ENCODE measurements at places on chromosomes 1 and 21.
A peak's percentile ranks its signal among the peaks of the same experiment; 100 is the strongest.

GRCh38 chr1:99758073-99758511 is 8.3 kb downstream of the FRRS1 start:
- no peaks in the 10 kb centered on the region for H3K27me3 ChIP-seq
- no peak for DNase-seq
- H3K4me3 ChIP-seq: no peak overlapping the region
- H3K36me3 ChIP-seq: no peaks in the 10 kb centered on the region
- no peak overlapping the region for H3K27ac ChIP-seq

GRCh38 chr1:201535046-201535918 is 3.6 kb upstream of the NAV1 start:
- no peak overlapping the region for H3K4me3 ChIP-seq
- H3K4me1 ChIP-seq: peaks cover 84% of the 10 kb centered on the region
- no peaks in the 10 kb centered on the region for H3K27me3 ChIP-seq

- H3K4me3 ChIP-seq: no peak overlapping the region
- H3K27ac ChIP-seq: no peak overlapping the region
- H3K27me3 ChIP-seq: no peaks in the 10 kb centered on the region
- peaks cover 12% of the 10 kb centered on the region for H3K4me1 ChIP-seq
- DNase-seq: no peak
These were observed 23.6 kb upstream of the DNM3 start for GRCh38 chr1:171817511-171818265.

GRCh38 chr1:174742805-174743653 is 256.7 kb upstream of the CACYBP start:
- DNase-seq: no peak
- H3K4me3 ChIP-seq: no peak overlapping the region
- no peaks in the 10 kb centered on the region for H3K27me3 ChIP-seq
- H3K27ac ChIP-seq: no peak overlapping the region
- H3K36me3 ChIP-seq: no peaks in the 10 kb centered on the region

GRCh38 chr1:67345556-67345955 is 37.9 kb downstream of the IL12RB2 start:
- H3K4me3 ChIP-seq: no peak overlapping the region
- no peaks in the 10 kb centered on the region for H3K36me3 ChIP-seq
- no peak for DNase-seq

DNA sequence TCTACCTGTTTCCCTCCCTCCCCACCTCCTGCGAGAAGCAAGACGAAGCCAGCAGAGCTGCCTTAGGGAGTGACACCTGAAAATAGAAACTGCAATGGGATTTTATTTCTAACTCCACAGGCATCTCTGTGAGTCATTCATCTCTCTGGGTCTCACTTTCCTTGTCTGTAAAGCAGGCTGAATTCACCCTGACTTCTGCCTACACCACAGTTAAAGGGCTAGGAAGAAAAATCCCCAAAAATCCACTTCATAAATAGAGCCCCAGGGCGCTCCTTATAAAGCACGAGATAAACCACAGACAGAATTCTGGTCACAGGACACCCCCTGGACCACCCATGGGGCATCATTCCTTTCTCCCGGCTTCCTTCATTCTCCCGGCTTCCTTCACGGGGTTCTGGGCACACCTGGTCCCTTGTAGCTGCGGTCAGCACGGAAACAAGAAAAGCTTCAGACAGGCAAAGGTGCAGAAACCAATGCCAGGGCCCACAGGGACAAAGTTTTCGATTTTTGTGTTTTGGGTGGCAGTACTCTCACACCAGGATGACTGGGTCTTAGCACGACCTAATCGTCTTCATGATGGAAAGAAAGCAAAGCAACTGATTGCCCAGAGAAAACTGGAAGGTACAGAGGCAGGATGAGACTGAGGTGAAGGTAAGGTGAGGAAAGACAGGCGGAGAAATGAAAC is 2.8 kb upstream of the H6PD start:
- peak overlapping the region; percentile 4 for H3K27ac ChIP-seq
- no peaks in the 10 kb centered on the region for H3K27me3 ChIP-seq
- no peak for DNase-seq

DNA sequence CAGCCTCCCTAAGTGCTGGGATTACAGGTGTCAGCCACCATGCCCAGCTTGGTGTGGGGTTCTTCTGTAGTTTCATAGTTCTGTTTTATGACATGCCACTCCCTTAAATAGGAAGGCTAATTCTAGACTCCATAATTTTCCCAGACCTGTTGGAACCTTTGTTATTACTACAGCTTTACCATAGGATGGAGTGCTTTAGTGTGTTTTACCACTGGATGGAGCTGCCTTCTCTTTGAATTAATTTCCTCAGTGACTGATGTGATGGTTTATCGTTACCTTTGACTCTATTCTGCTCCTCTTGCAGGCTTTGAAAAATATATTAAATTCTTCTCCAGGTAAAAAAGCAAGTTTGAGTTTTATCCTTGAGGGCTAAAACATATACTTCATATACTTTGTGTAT is 84.6 kb upstream of the NEK7 start:
- no peak overlapping the region for H3K27ac ChIP-seq
- H3K36me3 ChIP-seq: no peaks in the 10 kb centered on the region
- H3K27me3 ChIP-seq: no peaks in the 10 kb centered on the region
- H3K4me1 ChIP-seq: no peaks in the 10 kb centered on the region
- DNase-seq: no peak

DNA sequence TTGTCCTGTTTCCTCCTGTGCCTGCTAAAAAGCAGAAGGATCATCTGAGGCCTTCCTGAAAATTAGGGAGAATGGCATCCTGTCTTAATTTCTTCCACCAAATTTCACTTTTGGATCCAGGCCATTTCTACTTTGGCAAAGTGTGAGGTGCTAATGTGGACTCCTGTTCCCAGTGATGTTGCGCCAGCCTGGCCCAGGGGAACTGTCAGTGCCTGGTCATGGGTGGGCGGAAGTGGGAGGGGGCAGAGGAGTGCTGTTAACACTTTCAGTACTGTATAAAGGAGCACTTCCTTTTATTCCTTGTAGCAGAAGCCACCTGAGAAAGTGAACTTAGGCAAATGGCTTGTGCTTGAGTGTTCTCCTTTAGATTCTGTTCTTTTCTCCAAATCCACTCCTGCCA is 19.9 kb downstream of the ELAPOR1 start:
- no peak for DNase-seq
- H3K4me3 ChIP-seq: no peak overlapping the region
- H3K4me1 ChIP-seq: no peaks in the 10 kb centered on the region
- no peak overlapping the region for H3K27ac ChIP-seq

GRCh38 chr1:66078412-66078811 is 285.7 kb downstream of the PDE4B start:
- no peak overlapping the region for H3K27ac ChIP-seq
- no peak overlapping the region for H3K4me3 ChIP-seq
- H3K36me3 ChIP-seq: no peaks in the 10 kb centered on the region
- DNase-seq: no peak
- H3K4me1 ChIP-seq: no peaks in the 10 kb centered on the region

DNA sequence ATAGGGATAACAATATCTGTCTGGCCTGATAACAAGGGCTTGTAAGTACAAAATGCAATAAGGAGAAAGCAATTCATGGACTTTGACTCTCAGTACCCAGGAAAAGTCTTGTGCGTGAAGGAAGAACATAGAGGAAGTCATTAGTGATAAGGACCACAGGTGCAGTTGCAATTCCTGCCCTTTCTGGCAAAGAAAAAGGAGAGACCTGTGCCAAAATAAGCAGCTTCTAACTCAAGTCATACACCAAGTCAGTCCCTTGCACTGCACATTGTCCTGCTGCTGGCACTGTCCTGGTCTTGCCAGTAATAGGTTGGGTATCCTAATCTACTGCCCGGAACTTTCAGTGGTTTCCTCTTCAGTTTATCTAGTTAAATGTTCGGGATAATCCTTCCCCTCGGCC is 14.8 kb upstream of the SOD1 start:
- no peak overlapping the region for H3K27ac ChIP-seq
- no peaks in the 10 kb centered on the region for H3K36me3 ChIP-seq
- no peak overlapping the region for H3K4me3 ChIP-seq

GRCh38 chr1:205629751-205630150 is 2.1 kb downstream of the ELK4 start:
- no peaks in the 10 kb centered on the region for H3K36me3 ChIP-seq
- H3K27me3 ChIP-seq: no peaks in the 10 kb centered on the region
- H3K4me3 ChIP-seq: no peak overlapping the region
- no peaks in the 10 kb centered on the region for H3K4me1 ChIP-seq

DNA sequence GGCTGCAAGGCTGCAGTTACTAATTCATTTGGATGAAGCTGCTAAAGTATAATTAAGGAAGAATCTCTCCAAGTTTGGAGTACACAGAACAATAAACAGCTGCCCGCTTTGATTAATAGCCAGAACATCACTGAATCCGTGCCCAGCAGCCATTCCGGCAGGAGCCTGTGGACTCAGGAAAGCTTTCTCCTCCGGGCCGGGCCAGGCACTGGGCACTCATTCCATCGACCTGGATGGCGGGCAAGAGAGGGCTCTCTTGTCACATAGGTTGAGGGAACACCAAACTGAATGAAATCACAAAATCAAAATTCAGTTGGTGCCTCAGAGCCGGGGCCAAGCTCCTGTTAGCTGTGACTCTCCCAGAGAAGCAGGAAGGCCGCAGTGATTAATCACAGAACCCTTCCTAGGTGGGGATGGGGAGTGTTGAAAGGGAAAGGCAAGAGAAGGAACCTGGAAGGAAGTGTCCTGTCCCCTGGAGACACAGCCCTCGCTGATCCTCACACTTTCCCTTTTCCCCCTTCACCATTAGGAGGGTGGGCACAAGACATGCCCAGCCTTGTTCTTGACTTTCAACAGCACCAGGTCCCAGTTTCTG is 306.7 kb downstream of the NPHP4 start:
- H3K4me3 ChIP-seq: no peak overlapping the region
- no peaks in the 10 kb centered on the region for H3K36me3 ChIP-seq
- no peak overlapping the region for H3K27ac ChIP-seq
- H3K27me3 ChIP-seq: peaks cover 8% of the 10 kb centered on the region

- H3K27me3 ChIP-seq: no peaks in the 10 kb centered on the region
- H3K4me3 ChIP-seq: no peak overlapping the region
- H3K36me3 ChIP-seq: no peaks in the 10 kb centered on the region
- no peak overlapping the region for H3K27ac ChIP-seq
These were observed 410.1 kb upstream of the PLXNA2 start for GRCh38 chr1:208654241-208654640.

- H3K27me3 ChIP-seq: no peaks in the 10 kb centered on the region
- H3K27ac ChIP-seq: peak overlapping the region; percentile 99
- no peak overlapping the region for H3K4me3 ChIP-seq
- H3K36me3 ChIP-seq: peaks cover 19% of the 10 kb centered on the region
These were observed 3.5 kb upstream of the PIGV start for GRCh38 chr1:26784023-26784871.

GRCh38 chr1:50531027-50531426 is 107.8 kb upstream of the DMRTA2 start:
- H3K4me1 ChIP-seq: no peaks in the 10 kb centered on the region
- H3K36me3 ChIP-seq: no peaks in the 10 kb centered on the region
- no peaks in the 10 kb centered on the region for H3K27me3 ChIP-seq
- H3K4me3 ChIP-seq: no peak overlapping the region
- DNase-seq: no peak

- DNase-seq: peak; percentile 19
- H3K4me3 ChIP-seq: no peak overlapping the region
- H3K27me3 ChIP-seq: no peaks in the 10 kb centered on the region
- H3K4me1 ChIP-seq: peaks cover 21% of the 10 kb centered on the region
These were observed 15.8 kb downstream of the SPEN start for GRCh38 chr1:15863156-15863901.

GRCh38 chr1:72379072-72379471 is 96.7 kb upstream of the NEGR1 start:
- no peaks in the 10 kb centered on the region for H3K4me1 ChIP-seq
- no peaks in the 10 kb centered on the region for H3K27me3 ChIP-seq
- H3K36me3 ChIP-seq: no peaks in the 10 kb centered on the region
- no peak overlapping the region for H3K4me3 ChIP-seq
- no peak for DNase-seq

DNA sequence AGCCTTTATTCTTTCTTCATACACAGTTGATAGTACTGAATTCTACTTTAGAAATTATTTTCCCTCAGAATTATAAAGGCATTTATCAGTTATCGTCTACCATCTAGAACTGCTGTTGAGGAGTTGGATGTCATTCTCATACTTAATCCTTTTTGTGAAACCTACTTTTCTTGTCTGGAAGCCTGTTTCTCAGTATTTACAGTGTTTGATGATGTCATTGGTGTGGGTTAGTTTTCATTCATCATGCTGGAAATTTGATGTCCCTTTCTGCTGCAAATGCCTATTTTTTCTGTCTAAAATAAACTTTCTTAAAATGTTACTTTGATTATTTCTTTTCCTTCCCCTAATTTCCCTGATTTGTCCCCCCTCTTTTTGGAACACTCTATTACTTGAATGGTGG is 22.8 kb upstream of the ZNF281 start:
- no peaks in the 10 kb centered on the region for H3K4me1 ChIP-seq
- H3K27me3 ChIP-seq: no peaks in the 10 kb centered on the region
- no peak overlapping the region for H3K27ac ChIP-seq
- no peak overlapping the region for H3K4me3 ChIP-seq
- H3K36me3 ChIP-seq: no peaks in the 10 kb centered on the region
- no peak for DNase-seq

DNA sequence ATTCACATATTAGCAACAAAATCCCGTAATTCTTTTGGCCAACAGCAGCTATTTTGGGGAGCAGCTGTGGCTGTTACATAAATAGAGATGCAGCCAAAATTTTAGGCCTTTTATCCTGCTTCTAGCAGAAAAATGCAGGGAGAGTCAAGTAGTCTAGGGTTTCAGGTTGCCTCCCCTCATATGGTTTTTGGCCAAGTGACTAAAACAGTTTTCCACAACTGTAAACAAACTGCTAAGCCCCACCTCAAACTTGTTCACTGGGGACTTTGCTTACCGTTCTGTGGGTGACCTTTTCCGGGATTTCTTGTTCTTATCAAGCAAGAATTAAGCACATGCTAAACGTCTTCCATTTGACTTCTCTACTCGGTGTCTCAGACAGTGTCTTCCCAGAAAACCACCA is 133.4 kb downstream of the EDEM3 start:
- peak; percentile 78 for DNase-seq
- no peak overlapping the region for H3K4me3 ChIP-seq
- H3K27ac ChIP-seq: peak overlapping the region; percentile 89
- H3K27me3 ChIP-seq: no peaks in the 10 kb centered on the region
- peaks cover 63% of the 10 kb centered on the region for H3K4me1 ChIP-seq

- H3K4me3 ChIP-seq: no peak overlapping the region
- H3K36me3 ChIP-seq: no peaks in the 10 kb centered on the region
- no peak overlapping the region for H3K27ac ChIP-seq
- H3K4me1 ChIP-seq: peaks cover 3% of the 10 kb centered on the region
- DNase-seq: no peak
- H3K27me3 ChIP-seq: no peaks in the 10 kb centered on the region
These were observed 95.3 kb downstream of the ABCA4 start for GRCh38 chr1:94025383-94026340.

DNA sequence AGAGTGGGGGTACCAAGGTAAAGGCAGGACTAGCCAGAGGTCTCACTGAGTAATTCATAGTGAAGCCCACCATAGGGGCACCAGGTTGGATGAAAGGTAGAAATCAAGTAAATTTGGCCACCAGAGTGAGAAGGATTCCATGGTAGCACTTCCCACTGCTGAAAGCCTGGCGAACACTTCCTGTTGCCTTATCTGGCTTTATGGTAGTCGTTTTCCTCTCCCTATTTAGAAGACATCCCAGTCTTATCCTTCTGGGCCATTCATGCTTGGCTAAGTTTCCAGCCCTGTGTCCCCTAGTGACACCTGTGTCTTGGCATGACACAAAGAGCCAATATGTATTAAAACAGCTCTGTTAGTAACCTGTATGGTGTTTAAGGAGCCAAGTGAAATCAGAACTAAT is 74.3 kb upstream of the SIPA1L2 start:
- no peaks in the 10 kb centered on the region for H3K27me3 ChIP-seq
- no peak overlapping the region for H3K4me3 ChIP-seq
- DNase-seq: no peak
- peak overlapping the region; percentile 65 for H3K27ac ChIP-seq
- H3K4me1 ChIP-seq: no peaks in the 10 kb centered on the region

- H3K27me3 ChIP-seq: no peaks in the 10 kb centered on the region
- H3K4me1 ChIP-seq: peaks cover 63% of the 10 kb centered on the region
- peak overlapping the region; percentile 83 for H3K27ac ChIP-seq
- no peak for DNase-seq
- no peak overlapping the region for H3K4me3 ChIP-seq
- H3K36me3 ChIP-seq: no peaks in the 10 kb centered on the region
These were observed 23.1 kb downstream of the SNAP47 start for GRCh38 chr1:227758366-227758765.

All from sigmoid colon (tissue), 7 donors.